ENCODE measurements at places on chromosomes 12 and 14.

DNA sequence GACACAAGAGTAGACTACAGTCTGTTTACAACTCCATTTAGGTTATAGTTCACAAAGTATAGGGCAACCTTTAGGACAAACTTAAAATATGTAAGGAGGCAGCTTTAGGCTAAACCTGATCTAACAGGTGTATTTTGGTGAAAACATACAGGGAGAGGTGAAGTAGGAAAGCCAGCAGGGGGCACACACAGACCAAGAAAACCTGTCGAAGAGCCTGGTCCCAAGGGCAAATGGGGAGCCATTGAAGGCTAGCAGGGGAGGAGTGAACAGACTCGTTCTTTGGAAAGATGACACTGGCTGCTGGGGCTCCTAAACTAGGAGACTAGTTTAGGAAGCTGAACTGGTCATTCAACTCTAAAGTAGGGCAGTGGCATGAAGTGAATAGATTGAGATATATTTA lies 138.8 kb upstream of the WSCD2 start:
- DNase-seq = peak; percentile 5

DNA sequence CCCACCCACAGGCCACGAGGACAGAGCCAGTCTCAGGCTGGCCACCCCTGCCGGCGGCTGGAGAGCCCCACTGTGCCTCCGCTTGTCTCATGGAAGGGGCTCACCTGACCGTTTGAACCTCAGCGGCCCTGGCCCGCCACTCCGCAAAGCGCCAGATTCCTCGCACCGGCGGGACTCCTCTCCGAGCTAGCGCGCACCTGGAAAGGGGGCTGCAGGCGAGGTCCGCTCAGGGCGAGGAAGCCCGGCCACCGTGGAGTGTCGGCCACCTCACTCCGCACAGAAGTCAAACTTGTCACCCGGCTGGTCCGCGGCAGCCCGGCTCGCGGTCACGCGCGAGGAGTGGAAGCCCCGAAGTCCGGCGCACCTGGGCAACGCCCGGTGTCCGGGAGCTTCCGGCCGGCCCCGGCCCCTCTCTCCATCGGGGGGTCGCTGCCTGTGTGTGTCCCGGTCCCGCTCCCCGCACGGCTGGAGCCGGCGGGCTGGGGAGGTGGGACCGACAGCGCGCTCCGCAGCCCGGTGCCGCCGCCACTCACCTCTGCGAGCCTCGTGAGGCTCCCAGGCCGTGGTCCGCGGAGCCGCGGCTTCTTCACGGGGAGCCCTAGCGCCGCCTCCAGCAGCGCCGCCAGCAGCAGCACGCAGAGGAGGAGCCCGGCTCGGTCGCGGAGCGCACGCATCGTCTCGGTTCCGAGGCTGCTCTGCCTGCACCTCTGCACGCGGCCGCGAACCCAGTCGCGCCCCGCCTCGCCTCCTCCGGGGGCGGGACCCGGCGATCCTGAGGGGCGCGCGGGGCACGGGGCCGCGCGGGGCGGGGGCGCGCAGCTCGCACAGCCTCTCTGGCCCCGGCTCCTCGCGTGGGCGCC lies at the start of gene ISM2:
ISM2 (minus strand) TSS at position 697 of the 860 bp plus-strand sequence; CDS start at position 674, 23 bp downstream.
- DNase-seq = peak; percentile 14

DNA sequence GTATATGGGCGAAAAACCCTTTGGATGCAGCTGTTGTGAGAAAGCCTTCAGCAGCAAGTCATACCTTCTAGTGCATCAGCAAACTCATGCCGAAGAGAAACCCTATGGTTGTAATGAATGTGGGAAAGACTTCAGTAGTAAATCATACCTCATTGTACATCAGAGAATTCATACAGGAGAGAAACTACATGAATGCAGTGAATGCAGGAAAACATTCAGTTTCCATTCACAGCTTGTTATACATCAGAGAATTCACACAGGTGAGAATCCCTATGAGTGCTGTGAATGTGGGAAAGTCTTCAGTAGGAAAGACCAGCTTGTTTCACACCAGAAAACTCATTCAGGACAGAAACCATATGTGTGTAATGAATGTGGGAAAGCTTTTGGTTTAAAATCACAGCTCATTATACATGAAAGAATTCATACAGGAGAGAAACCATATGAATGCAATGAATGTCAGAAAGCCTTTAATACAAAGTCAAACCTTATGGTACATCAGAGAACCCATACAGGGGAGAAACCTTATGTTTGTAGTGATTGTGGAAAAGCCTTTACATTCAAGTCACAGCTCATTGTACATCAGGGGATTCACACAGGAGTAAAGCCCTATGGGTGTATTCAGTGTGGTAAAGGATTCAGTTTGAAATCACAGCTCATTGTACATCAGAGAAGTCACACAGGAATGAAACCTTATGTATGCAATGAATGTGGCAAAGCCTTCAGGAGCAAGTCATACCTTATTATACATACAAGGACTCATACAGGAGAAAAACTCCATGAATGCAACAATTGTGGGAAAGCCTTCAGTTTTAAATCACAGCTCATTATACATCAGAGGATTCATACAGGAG lies 21.4 kb downstream of the ZNF268 start:
- no peak for DNase-seq

DNA sequence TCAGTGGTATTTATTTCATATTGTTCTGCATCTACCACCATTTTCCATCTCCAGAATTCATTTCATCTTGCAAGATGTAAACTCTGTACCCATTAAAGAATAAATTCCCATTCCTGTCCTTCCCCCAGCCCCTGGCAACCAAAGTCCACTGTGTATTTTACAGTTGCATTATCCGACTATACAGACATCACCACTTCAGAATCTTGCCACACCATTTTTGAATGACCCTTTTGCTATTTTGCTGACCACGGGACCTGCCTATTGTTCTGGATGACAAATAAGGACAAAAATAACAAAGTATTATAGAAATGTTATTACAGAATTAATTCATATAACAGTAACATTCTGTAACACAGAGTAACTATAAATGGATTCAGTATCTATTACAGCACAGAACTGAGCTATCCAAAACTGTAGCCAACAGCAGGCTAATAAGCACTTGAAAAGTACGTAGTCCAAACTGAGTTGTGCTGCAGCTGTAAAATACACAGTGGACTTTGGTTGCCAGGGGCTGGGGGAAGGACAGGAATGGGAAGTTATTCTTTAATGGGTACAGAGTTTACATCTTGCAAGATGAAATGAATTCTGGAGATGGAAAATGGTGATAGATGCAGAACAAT lies 61.3 kb downstream of the CDK17 start:
- no peak for DNase-seq

- DNase-seq = no peak
Observed at GRCh38 chr14:82067221-82067875, 533.7 kb upstream of the SEL1L start.

Measured in muscle of arm (tissue), 14 donors.